ENCODE measurements at places on chromosomes 4 and X. TPM values are rescaled to one million over a fixed set of nuclear protein-coding genes. Genes with fewer than 3 reads are reported as not detected.

DNA sequence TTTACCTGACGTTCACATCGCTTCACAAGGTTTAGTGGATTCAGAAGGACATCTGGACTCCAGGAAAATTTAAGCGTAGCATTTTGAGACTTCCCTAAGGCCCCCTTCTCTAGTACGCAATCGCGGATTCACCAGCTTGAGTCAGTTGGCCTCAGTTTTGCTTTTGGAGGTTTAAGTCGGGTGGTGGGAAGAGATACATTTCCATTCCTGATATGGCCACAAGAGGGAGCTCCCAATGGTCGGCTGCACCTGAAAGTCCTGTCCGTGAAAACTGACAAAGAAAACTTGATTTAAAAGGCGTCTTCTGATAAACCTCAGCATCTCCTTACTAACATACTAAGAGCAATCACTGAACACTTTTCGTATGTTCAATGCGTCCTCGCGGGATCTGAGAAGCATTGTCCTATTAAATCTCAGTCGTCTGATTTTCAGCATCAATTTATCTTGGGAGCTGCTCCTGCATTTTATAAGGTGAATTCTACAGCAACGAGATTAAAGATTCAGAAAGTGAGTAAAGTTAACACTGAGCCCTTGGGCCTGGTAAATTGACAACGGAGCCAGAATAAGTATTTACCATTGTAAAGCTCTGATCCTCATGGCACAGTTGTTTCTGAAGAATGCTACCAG is 50.6 kb downstream of the LGI2 start:
- DNase-seq: no peak

DNA sequence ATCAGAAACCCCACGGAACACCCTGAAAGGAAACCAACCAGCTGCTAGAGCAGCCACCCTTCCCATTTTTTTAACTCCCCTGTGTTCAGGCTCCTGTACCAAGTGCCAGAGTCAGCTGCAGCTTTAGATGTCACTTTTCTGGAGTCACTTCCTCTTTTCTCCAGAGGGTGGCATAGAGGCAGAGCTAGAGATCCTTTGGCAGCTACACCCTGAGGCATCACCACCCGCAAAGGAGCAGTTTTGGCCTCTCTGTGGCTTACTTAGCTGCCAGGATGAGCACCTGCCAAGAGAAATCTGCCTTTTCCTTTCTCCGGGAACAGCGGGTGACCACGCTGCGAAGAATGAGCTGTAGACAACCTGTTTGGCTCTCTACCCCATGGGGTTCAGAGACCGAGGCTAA is 58.0 kb upstream of the CHRDL1 start:
- DNase-seq: peak; percentile 17

DNA sequence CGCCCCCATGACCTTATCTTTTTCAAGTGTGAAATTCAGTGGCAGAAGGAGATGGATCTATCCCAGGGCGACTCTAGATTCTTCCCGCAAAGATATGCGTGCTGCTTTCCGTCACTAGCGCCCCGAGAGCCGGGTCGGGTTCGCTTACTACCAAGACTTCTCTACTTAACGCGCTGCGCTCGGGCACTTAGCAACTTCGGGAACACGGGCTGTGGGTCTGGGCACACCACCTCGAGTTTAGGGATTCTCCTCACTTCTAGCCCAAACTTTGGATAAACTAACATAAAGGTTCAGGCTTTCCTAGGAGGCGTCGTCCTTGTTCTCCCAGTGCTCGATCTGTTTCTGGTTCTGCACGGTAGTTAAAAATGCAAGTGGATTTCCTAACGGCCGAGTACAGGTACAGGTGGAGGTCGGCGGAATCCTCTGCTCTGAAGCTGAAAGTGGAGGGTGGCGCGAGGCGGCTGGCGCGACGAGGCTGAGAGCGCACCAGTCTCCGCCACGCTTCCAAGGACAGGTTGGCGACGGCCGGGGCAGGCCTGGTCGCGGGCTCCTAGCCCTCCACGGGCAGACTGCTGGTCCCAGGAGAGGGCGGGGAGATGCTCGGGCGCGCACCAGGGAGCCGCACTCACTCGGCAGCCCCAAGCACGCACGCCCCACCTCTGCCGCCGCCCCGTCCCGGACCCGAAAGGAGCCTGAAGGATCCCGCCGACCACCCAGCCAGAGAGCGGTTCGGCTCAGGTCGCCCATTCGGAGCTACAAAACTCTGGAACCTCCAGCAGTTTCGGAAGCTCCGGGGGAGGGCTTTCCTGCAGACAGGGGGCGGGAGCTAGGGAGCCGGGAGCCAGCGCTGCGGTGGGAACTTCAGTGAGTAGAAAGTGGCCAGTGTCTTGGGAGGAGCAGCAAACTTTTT is 100.8 kb upstream of the TENM3 start:
- peak; percentile 43 for DNase-seq

DNA sequence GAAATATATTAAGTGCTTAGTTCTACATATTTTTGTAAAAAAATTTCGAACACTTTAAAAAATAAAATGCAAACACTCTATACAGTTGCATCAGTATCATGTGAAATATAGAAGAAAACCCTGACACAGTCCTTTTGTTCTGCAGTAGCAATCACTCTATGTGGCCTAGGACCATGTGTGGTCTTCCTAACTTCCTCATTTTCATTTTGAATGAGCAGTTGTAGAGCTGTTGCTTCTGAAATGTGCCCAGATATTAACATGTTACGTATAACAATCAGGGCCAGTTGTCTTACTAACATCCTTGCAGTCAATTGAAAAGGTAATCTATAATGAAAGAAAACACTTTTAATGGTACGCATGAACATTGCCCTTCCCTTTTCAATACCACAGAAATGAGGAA is 107.9 kb downstream of the ZNF827 start:
- DNase-seq: no peak

DNA sequence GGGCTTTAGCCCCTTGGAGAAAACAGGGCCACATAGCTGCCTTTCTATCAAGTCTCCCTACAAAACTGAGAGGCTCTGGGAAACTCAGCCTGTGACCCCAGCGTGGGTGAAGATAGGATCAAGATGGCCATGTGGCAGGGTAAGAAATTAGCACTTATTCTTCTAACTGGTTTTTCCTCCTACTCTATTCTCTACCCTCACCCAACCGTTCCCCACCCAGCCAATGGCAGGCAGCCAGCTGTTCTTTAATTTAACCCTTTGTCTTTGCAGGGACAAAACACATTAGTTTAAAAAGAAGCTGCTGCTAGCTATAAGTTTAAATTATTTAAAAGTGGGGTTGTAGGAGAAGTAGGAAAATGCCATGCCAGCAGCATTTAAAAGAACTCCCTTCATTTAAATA is 2.8 kb downstream of the CLCN5 start:
- no peak for DNase-seq

DNA sequence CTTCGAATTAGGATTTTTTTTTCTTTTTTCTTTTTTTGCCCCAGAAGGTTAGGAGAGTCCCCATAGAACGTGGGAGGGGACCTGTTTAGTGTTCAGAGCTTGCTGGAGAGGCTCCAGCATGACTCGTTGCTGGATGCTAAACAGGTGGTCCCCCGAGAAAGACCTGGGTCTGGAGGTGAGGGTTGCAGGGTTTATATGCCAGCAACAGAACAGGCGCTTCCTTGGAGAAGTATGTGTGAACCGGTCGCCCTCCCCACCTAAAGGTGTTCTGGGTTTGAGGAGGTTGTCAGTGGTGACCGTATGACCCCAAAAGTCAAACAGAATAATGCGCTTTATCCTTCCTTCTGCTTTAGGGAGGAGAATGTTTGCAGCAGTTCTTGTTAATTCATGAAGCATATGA is 52.1 kb upstream of the SHOX start:
- no peak for DNase-seq

DNA sequence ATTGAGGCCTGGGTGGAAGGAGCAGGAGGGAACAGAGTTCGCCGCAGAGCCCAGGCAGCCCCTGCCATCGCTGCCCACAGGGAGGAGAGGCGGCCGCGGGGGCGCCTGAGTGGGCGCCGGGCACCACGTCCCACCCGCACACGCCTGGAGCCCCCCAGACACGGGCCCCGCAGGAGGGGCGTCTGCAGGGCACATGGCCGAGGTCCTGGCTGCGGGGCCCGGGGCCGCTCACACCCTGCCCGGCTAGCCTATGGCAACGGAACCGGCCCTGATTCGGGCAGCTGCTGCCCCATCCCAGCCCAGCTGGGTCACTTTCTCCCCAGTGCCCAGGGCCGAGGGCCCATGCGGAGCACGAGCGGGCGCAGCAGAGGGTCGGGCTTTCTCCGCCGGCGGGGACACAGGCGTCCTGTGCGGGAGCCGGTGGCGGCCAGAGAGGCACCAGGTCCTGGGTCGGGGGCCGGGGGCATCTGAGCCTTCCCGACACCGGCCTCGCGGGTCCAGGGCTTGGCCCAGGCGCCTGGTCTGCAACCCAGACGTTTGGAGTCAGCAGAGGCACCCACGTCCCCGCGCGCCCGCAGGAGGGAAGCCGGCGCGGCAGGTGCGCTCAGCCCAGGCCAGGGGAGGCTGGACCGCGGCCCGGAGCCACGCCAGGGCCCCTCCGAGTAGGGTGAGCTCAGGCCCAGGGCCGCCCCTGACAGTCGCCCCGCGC is 91.2 kb downstream of the FAM53A start:
- DNase-seq: no peak

Gene AWAT2
- total RNA-seq: not detected

Gene TMEM156
- total RNA-seq: 0.61 TPM

Gene CT45A8
- total RNA-seq: not detected

- no peak for DNase-seq
These were observed 13.8 kb downstream of the TMEM175 start for GRCh38 chr4:946103-946450.

- no peak for DNase-seq
These were observed 145.1 kb upstream of the IL1RAPL2 start for GRCh38 chrX:104420907-104421306.

Gene KIAA1210
- total RNA-seq: not detected

- DNase-seq: no peak
These were observed 21.3 kb downstream of the MMRN1 start for GRCh38 chr4:89915937-89916336.

DNA sequence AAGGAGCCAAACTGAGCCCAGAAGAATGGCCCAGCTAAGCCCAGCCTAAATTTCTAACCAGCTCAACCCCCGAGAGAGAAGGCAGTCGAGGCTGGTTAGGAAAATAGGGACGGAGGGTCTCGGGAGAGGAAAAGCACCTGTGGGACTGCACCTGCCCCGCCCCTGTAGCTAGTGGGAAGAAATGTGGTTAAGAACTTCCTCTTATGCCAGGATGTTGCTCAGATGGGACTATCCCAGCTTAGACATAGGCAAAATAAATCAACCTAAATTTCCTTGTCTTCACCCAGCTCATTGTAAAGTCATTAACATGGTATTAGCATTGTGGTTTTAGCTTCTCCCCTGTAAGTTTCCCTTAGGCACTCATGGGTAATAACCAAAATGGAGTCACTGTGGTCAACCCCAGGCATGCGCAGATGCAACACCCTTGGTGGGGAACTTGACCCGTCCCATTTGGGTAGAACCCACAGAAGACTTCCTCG is 86.8 kb downstream of the ZNF718 start:
- DNase-seq: no peak

- peak; percentile 59 for DNase-seq
These were observed 973 bp downstream of the ADAMTS3 start for GRCh38 chr4:72567821-72568675.

Gene UNC5C
- not detected for total RNA-seq
